ENCODE measurements at places on chromosomes 11 and 22.

DNA sequence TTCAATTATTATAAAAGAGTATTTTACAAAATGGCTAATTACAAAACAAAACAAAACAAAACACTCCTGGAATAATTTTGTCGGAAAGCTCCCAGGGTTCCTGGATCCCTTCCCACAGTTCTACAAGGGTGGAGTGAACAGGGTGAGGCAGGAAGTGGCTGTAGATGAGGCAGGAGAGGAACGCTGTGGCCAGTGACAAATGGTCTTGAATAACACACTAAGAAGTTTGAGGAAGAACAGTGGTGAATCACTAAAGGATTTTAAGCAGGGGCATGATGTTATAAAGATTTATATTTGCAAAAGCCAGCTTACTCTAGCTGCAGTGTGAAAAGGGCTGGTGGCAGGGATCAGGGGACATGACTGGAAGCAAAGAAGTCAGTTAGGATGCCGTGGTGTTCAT is 33.8 kb upstream of the APOA1 start:
- no peak for DNase-seq

- no peak for DNase-seq
Measured at GRCh38 chr11:22477312-22477711, 139.1 kb downstream of the SLC17A6 start.

GRCh38 chr11:69662021-69662698 is 13.0 kb downstream of the LTO1 start:
- DNase-seq: no peak

DNA sequence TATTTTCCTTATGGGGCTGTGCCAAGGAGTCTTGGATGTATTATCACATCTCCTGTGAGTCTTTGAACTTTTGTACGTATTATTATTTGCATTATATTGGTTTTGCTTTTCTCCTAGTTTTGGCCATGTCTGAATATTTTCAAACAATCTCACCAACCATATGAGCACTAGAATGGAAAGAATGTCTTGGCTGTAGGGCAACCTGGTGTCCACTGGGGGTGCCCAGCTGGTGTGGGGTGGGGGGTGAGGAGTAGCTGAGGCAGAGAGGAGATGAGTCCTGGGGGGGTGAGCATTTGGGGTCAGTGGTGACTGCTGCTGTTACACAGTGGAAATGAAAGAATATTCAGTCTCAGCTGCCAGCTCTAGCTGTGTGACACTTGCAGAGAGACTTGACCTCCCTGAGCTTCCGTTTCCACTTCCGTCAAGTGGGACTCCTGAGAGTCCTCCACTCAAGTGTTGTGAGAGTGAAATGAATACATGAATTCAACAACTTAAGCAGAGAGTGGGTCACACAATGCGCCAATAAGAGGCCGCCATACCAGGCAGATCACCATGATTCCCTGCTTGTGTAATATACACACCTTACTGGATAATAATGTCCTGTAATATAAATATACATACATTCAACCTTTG is 12.7 kb upstream of the PVALB start:
- DNase-seq: no peak

DNA sequence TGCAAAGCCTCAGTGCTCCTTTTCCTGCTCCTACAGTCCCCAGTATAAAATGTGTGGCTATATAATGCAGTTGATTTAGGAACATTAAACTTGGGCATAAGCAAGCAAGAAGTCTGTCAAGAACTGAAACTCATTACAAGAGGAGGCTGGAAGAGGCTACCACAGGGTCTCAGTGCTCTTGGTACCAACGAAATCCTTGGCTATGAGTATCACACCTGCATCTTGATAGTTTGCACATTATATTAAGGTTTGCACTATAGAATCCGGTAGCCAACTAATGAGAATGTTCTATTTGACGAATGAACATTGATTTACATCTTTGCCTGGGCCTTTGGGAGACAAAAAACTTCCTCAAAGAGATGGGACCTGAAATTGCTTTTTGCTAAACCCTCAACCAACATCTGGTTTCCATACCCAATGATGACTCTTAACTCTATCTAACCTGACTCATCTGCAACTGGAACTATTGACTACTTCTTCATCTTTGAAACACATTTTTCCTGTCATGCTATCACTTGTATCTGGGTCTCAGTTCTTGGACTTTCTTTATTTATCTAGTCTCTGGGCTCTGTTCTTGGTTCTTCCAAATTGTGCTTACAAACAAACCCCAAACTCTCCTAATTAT is 207.2 kb upstream of the CTSC start:
- DNase-seq: no peak

- DNase-seq: no peak
Measured at GRCh38 chr22:44249376-44250147, 63.2 kb downstream of the SHISAL1 start.

DNA sequence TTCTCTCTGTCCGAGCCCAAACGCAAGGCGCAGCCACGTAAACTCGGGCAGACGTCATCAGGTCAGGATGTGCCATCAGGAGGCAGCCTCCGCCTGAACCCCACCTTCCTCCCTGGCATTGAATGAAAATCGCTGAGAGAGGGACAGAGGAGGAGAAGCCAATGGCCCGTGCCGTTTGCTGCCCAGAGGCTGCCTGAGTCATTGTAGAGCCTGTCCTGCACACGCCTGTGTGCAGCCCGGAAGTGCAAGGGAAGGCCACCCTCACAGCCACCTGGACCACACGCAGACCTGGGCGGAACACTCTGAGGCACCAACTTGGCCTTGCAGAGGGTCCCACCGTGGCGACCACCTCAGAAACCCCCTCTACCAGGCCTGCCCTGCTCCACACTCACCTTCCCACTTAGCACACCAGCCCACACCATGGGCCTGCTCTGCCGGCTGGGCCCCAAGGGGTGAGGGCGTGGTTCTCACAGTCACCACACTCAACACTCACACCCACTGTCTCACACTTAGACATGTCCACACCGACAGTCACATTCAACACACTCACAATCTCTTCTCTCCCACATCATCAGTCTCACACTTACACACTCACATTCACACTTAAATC is 9.1 kb downstream of the CHID1 start:
- no peak for DNase-seq

DNA sequence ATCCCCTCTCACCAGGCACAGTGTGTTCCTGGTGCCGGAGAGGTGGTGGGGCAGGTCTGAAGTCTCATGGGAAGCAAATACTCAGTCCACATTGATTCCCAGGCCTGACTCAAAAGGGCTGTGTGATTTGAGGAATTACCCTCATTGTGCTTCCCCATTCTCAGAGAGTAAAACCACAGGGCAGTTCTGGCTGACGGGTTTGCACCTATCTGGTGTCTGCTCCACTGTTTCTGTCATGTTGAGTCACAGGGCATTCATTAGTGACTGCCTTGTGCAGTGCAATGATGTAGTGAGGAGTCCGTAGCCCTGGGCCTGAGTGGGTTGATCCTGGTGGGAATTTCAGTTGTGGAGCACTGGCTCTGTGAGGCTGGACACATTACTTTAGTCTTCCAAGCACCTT is 85.2 kb upstream of the ARHGAP20 start:
- peak; percentile 22 for DNase-seq

GRCh38 chr11:69201066-69201365 is 45.3 kb downstream of the SMIM38 start:
- no peak for DNase-seq

- no peak for DNase-seq
Measured at GRCh38 chr11:123316003-123316402, 114.1 kb upstream of the GRAMD1B start.

Data from KBM-7 (cell line).